ENCODE measurements at places on chromosomes 12 and 14.

DNA sequence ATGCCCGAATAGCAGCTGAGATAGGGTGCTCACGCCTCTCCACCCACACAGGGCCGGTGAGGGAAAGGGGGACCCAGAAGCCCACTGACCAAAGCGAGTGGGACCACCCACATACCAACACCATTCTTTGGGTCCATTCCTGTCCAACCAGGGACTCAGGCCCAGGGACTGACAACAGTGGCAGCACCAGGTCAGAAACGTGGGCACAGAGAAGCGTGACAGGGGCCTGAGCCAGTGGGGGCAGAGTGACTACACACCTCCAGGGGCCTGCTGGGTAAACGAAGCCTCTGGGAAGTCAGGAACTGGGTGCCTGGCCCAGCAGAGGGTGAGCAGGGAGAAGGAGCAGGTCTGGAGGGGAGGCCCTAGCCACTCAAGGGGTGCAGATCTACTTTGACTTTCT is 13.7 kb downstream of the SPRYD3 start:
- no peak for DNase-seq

GRCh38 chr14:65352964-65353530 is 59.5 kb upstream of the FUT8 start:
- no peak for DNase-seq

DNA sequence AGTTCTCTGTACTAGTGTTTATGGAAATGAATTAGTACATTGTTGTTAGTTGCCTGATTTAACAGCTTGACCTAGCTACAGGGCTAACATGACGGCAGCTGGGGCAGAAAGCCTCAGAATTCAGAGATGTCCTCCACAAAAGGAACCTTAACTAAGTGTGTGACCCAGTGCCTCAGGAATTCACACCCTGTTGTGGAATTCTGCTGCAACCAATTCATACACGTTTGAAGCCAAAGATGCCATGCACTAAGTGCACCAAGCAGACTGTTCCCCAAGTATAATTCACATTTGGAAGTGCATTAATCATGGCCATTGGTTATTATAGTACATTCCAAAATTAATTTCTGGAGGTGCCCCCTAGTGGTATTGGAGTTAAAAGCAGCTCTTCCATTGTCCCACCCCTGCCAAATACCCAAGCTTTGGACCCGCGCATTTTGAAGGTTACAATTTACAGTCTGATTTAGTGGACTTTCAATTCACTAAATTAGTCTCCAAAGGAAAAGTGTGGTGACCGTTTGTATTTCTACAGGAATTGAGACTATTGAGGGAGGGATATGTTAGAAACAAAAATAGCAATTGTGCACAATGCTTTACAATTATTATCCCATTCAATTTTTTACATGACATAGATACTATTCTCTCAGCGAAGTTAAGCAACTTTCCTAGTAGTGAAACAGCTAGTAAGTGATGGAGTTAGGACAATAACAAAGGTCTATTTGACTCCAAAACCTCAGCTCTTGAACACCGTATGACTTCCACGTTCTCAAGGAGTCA is 85.9 kb downstream of the PAX9 start:
- DNase-seq = no peak

- no peak for DNase-seq
These were observed 129.4 kb upstream of the NPAS3 start for GRCh38 chr14:32809255-32809654.

- no peak for DNase-seq
These were observed 1154.7 kb upstream of the FLRT2 start for GRCh38 chr14:84375235-84375634.

All from CD4-positive, alpha-beta T cell treated with Interleukin-15 for 4 hours (primary cell).